Body of pancreas (tissue), 4 donors: ENCODE measurements at places on chromosomes 2 and 18.

GRCh38 chr2:232341061-232341738, 37.4 kb upstream of the ALPP start:
- DNase-seq: no peak

GRCh38 chr2:196333397-196333796, 162.0 kb upstream of the STK17B start:
- no peak for DNase-seq

- no peak for DNase-seq
Measured at GRCh38 chr18:79275992-79276391, 119.7 kb upstream of the NFATC1 start.

DNA sequence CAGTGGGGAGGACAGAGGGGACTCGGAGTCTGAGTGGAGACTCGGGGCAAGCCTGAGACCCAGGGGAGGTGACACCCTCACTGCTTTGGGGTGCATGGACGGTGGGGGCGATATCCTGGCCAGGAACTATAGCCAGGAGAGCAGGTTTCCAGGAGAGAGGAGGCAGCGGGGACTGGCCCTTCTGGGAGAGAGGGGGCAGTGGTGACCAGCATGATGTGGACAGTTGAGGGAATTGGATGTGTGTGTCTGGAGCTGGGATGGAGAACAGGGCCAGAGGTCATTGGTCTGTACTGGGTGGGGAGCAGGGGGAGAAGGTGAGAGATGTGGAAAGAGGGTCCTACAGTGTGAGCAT, 63.6 kb downstream of the ACKR3 start:
- DNase-seq: no peak

DNA sequence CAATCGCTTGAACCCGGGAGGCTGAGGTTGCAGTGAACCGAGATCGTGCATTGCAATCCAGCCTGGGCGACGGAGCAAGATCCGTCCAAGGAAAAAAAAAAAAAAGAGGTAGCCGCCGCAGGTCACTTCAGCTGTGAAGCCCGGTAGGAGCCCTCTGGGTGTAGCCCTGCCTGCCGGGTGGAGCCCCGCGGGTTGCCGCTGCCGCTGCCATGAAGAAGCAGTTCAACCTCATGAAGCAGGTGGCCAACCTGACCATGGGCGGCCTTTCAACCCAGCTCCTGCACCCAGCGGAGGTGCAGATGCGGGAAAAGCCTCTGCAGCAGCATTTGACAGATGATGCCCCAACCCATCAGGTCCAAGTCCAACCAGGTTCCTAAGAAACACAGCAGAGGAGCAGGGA, 219.5 kb upstream of the SLC39A10 start:
- no peak for DNase-seq

DNA sequence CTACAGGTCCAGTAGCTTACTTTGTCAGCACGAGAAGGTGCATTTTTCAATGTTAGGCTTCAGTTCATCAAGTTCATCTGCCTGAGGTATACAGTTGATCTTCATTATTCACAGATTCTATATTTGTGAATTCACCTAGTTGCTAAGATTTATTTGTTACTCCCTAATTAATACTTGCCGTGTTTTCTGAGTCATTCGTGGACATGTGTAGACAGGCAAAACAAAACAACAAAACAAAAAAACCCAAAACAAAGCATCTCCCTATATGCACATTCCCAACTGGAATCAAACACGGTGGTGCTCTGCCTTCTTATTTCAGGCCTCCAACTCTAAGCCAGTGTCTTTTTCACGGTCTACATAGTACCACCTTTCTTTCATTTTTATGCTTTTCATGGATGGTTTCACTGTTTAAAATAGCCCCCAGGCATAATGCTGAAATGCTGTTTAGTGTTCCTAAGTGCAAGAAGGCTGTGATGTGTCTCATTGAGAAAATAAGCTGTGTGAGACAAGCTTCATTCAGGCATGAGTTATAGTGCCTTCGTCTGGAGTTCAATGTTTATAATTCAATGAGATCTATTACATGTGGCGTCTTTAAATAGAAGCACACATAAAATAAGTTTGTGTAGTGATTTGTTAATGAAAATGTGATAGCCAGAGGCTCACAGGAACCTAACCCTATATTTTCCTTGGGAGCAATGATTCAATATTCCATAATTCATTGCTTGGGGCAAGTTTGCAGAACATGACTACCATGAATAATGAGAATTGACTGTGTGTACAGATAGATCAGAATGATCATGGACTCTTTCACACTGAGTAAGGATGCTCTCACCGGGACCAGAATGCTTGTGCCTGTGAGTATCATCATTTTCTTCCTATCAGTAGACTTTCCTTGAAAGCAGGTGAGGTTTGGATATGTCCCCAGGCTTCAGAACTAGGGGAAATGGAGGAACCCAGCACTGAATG, 24.6 kb downstream of the ITGB6 start:
- no peak for DNase-seq

- no peak for DNase-seq
Measured at GRCh38 chr2:74715880-74716279, 61.8 kb downstream of the SEMA4F start.

DNA sequence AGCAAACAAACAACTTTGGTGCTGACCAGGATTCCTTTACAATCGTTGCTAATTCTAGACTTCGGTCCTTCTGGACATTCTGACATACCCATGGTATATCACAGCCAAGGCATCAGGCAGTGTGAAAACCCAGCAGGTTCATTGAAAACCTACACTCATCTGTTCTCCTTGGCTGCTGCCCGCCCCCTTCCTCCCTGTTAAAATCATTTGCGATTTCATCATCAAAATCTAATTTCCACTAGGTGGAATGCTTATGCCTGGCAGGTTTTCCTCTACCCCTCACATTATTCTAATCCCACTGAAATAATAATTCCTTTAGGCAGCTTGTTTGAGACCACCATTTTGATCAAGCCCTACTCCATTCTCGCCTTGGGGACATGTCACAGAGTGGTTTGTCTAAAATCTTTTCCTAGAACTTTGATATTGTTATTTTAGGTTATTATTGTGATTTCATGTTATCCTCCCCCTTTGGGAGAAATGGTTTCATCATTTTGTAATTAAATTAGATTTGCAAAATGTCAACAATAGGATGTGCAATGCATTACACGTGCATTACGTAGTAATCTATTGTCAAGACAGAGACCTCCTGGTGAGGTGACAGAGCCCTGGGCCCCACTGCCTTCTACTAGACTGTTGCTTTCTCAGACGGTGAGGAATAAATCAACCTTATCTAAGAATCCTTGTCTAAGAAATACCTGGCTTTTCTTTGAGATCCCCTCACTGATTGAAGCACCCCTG, 31.0 kb upstream of the ASPRV1 start:
- no peak for DNase-seq

DNA sequence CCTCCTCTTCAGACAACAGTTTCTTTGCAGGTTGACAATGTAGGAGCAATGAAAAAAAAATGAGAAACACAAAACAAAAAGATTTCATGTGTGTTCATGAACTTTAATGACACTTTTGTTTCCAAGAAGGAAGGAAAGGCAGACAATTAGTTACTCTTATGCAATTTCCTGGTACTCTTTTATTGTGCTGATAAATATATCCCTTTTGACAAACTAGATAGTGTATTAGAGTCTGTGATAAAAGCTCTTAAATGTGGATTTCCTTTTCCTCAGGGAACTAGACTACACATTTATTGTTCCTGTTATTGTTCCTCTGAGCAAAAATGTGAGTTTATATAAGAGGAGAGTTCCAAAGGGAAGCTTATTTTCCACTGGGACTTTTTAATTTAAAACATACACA, 188.7 kb upstream of the NRXN1 start:
- DNase-seq: no peak
